ENCODE measurements at places on chromosomes 3 and 15.

GRCh38 chr3:134326126-134326525 lies 48.1 kb downstream of the AMOTL2 start:
- DNase-seq: no peak

DNA sequence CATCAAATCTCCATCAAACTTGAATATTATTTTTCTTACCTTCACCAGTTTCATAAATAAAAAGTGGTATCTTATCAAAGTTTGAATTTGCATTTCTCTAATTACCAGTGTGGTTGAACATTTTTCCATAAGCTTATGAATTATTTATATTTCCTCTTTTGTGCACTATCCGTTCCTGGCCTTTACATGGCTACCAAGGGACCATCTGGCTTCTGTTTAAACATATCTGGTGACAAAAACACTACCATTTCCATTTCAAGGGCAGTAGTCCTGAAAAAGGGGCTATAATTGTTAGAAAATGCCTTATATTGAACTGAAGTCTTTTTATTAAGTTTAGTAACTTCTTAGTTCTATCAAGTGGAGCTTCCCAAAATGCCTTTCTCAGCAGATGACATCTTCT lies 44.3 kb upstream of the TM4SF4 start:
- DNase-seq: no peak

DNA sequence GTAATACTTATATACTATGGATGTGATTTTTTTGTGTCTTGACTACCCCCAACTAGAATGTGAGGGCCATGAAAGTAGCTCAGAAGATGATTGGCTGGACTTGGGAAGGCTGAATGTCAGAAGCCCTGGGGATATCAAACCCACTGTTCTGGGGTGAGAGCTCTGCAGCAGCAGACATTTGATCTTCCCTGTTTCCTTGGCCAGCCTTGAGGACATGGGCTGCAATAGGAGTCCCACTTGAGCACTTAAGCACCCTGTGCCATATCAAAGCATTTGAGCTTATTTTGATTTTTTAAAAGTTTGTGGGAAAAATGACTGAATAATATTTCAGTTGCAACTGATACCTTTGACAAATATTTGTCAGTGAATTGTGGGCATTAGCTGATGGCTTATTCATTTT lies 21.7 kb downstream of the GTF2E1 start:
- no peak for DNase-seq

DNA sequence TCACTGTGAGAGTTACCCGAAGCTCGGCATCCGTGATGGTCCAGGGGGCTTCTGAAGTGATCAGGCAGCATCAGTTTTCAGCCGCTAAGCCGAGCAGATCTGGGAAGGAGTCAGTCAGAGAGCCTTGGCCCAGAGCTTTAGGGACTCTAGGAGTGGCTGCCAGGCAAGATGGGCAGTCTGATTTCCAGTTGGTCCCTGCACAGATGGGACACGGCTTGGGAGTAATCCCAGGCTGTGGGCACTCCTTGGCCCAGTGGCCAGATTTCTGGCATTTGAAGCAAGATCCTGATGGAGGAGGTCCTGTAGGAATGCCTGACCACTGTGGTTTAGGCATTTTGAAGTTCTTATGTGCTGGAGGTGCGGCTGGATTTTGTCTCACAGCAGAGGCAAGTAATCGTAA lies 10.5 kb upstream of the IP6K2 start:
- DNase-seq: no peak

GRCh38 chr3:48915296-48915695 lies 3.3 kb upstream of the ARIH2 start:
- no peak for DNase-seq

- DNase-seq: no peak
These were observed 289.4 kb downstream of the LSAMP start for GRCh38 chr3:116155841-116156240.

- DNase-seq: no peak
These were observed 187.2 kb downstream of the CACNA2D3 start for GRCh38 chr3:54309601-54310000.

GRCh38 chr3:133119176-133119575 lies 81.0 kb downstream of the TMEM108 start:
- no peak for DNase-seq

GRCh38 chr3:43843386-43843785 lies 152.6 kb downstream of the ABHD5 start:
- DNase-seq: no peak

DNA sequence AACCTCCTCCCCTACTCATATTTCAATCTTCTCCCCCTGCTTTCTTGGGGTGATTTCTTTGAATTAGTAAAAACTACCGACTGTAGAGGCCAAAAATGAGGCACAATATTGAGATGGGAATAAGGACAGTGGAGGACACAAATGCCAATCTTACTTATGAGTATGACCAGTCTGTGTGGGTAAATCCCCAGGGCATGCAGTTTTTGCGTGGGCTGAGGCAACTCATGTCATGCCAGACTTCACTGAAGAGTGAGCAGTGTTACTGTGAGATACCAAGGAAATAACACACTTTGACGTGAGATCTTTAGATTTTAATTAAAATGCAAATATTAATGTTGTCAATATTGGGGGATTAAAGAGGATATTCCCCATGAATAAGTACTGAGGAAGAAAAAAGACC lies 254.3 kb upstream of the ICE2 start:
- no peak for DNase-seq

GRCh38 chr3:194323785-194324735 lies 27.1 kb downstream of the CPN2 start:
- peak; percentile 60 for DNase-seq

- no peak for DNase-seq
These were observed 8.7 kb downstream of the DLG1 start for GRCh38 chr3:197289726-197290125.

- no peak for DNase-seq
These were observed 83.6 kb upstream of the TSEN2 start for GRCh38 chr3:12400616-12401194.

DNA sequence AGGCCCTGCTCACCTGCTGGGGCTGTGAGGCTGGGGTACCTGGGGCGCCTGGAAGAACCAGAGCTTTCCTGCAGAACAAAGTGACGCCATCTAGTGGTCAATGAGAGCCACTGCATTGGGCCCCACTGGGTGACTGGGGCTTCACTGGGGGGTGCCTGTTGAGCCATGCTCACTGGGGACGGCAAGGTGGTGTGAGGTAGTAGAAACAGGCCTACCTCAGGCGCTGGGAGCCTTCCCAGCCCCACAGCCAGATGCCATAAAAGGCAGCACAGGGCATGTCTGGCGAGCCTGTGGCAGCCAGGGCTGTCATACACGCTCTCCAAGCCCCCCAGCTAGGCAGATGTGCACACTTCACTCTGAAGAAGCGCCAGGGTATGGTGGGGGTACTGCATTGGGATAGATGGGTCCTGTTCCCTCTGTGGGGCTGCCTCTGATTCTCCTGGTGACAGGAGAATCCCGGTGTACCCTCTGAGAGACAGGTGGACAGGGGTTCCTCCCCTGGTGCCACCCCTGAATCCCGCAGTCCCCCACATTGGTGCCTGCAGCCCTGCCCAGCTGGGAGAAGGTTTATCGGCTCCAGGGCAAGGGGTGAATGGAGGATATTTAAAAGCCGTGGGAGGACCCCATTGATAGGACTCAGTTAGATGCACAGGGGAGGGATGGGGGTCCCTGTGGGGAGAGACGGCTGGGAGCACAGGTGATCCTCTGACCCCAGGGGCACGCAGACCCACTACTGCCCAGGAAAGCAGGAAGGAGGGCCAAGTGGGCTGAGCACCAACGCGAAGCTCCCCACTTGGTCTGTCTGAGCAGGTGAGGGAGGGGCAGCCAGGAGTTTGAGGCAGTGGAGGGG lies 178.8 kb downstream of the NSMCE3 start:
- DNase-seq: peak; percentile 59

GRCh38 chr3:171863920-171864319 lies 20.8 kb downstream of the TMEM212 start:
- no peak for DNase-seq

- DNase-seq: no peak
These were observed 554.7 kb downstream of the FHIT start for GRCh38 chr3:60696428-60697125.

DNA sequence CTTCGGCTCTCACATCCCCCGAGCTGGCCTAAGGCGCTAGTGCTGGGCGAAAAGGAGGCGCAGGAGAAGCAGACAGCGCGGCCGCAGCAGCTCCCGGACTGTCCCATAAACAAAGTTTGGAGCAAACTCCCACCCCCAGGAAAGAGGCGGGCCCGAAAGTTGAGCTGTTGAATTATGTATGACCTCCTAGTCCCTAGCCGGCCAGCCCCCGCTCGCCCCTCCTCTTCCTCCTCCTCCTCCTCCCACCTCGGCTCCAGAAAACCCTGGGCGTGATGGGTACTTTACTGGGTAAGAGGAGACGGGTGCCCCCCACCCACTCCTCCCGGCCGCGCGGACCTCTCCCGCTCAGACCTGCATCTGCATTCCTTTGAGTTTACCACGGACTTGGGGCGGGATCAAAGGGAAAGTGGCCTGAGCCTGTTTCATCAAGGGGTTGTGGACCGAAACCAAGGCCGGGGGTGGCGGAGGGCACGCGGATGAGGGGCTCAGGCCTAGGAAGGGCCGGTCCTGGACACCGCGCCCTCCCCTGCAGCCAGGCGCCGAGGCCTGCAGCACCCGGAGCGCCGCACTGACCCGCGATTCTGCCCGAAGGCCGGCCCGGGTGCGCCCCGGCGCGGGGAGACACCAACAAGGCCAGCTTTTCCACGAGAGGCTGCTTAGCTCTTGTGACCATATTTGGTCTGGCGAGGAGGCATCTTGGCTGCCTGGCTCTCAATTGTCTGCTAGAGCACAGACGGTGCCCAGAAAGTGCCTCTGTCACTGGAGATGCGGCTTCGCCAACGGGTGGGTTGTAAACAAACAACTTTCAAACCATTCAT lies at the start of gene WWTR1:
Gene WWTR1, minus strand, starts transcription at position 100 of the 818 bp plus-strand sequence. CDS start 719 bp downstream, outside the sequence.
- peak; percentile 81 for DNase-seq

- peak; percentile 91 for DNase-seq
These were observed 6.3 kb upstream of the PLXND1 start for GRCh38 chr3:129612534-129613366.

DNA sequence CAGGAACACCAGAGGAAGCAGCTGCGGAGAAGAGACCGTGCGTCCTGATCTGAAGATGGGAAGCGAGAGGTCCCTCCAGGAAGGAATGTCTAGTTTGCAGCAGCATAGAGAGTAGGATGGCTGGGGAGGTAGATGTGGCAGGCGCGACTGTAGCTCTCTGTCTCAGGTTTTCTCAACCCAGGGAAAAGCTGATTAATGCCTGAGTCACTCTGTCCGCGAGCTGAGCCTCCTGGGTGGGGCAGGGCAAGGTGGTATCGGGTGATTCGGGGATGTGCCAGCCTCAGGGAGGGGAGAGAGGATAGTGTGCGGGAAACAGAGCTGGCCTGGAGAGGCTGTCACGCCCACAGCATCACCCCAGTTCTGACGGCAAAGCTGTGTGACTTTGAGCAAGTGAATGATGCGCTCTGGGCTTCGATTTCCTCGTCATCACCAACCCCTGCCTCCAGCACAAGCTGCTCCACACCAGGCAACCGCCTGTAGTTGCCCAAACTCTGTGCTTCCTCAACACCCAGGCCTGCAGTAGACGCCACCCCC lies 28.4 kb downstream of the CPN2 start:
- peak; percentile 97 for DNase-seq

DNA sequence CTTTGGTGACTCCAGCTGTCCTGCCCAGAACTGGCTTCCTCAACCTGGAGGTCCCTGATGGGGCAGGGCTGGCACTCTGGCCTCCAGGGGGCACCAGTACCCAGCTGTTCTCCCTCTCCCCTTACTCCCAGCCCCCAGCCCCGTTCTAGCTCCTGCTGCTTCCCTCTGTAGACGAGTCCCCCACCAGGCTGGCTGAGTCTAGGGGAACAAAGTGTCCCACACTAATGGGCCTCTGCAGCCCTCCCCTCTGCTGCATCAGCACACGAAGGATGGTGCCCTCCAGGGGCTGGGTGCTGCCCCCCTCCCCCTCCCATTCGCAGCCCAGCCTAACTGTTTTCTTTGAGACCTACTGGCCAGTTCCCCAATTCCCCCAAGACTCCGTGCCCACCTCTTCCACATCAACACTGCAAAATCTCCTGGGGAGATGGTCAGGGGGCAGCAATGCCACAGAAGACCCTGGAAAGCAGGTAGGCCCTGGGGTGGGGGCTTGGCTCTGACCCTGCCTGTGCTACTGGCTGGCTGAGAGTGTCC lies 4.2 kb downstream of the RHCG start:
- no peak for DNase-seq

DNA sequence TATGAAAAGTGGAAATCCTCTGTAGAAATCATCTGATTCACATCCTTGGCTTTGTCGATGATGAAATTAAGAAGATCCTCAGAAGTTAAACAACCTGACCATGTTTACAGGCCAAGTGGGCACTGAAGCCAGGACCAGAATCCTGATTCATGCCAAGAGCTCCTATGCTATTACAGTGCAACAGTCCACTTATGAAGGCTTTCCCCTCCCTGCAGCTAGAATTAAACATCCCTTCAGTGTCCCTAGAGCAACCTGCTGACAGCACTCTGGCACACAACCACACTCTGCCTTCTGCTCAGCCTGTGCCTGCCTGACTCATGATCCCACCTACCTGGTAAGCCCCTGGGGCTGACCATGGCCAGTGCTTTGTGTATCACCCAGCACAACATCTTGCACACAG lies 33.8 kb downstream of the TXNRD3 start:
- peak; percentile 6 for DNase-seq

DNA sequence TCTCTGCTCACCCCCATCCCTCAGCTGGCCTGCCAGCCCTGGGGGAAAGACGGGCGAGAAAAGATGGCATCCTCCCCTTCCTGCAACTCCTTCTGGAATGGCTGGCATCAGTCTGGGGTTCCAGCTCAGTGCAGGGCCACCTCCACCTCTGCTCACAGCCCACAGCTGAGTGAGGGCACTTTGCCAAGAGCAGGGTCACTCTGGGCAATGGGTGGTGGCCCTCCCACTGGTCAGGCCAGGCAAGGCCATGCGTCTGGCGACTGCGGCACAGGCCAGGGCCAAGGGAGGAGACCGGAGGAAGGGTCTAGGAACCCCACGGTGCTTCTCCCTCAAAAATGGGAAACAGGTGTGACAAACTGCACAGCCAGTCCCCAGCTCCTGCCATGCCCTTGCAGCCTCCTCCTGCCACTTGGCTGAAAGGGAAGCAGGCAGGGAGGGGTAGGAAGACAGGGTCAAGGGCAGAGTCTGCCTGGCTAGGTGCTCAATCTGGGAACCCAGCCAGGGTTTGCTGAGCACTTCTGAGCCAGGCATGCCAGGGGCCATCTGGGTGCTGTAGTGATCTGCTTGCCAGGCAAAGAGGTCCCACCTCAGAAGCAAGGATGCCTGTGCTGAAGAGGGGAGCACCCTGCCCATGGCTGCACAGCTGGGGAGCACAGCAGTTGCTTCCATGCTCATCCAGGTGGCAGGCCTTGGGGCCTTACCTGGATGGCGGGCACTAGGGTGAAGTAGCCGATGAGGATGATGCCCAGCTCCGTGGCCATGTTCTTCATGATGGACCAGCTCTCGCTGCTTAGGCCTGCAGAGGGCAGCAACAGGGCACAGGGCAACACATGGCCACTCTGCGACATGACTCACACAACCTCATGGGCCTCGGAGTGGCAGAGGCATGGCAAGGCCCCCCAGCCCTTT lies 41.2 kb downstream of the PTPN23 start:
- peak; percentile 52 for DNase-seq

Data from H54 (cell line).